ENCODE measurements at places on chromosomes 11 and 22. TPM values are rescaled to one million over a fixed set of nuclear protein-coding genes. Genes with fewer than 3 reads are reported as not detected.

P2RY6 gene
- 3.9 TPM for total RNA-seq

CASP1 gene
- not detected for total RNA-seq

CTSF gene
- 27.1 TPM for total RNA-seq

SLC37A2 gene
- 0.09 TPM for total RNA-seq

CTSD gene
- total RNA-seq, result 487 TPM

OPCML gene
- not detected for total RNA-seq

PRG3 gene
- total RNA-seq, result not detected

YPEL4 gene
- 0.27 TPM for total RNA-seq

DNHD1 gene
- total RNA-seq, result 4.2 TPM
